ENCODE measurements at places on chromosomes 16 and 17. TPM values are rescaled to one million over a fixed set of nuclear protein-coding genes. Genes with fewer than 3 reads are reported as not detected.

LPCAT2 gene
- total RNA-seq, result 1.5 TPM

MARVELD3 gene
- total RNA-seq, result not detected

- no peak overlapping the region for H3K27ac ChIP-seq
- peaks cover 22% of the 10 kb centered on the region for H3K27me3 ChIP-seq
- peaks cover 5% of the 10 kb centered on the region for H3K4me1 ChIP-seq
- no peak overlapping the region for H3K4me3 ChIP-seq
Observed at GRCh38 chr17:41781404-41782110, 5.0 kb downstream of the JUP start.

P2RX5 gene
- 143 TPM for total RNA-seq

DLX4 gene
- total RNA-seq, result not detected

- no peak for DNase-seq
- peaks cover 4% of the 10 kb centered on the region for H3K27me3 ChIP-seq
- H3K4me1 ChIP-seq, result no peaks in the 10 kb centered on the region
- no peak overlapping the region for H3K4me3 ChIP-seq
Observed at GRCh38 chr17:68710035-68710780, 109.0 kb upstream of the FAM20A start.

GRCh38 chr16:25199457-25199856 is 17.3 kb upstream of the AQP8 start:
- no peaks in the 10 kb centered on the region for H3K4me1 ChIP-seq
- no peaks in the 10 kb centered on the region for H3K36me3 ChIP-seq
- H3K4me3 ChIP-seq, result no peak overlapping the region
- no peak overlapping the region for H3K27ac ChIP-seq
- peaks cover 2% of the 10 kb centered on the region for H3K27me3 ChIP-seq

- no peak overlapping the region for H3K4me3 ChIP-seq
- H3K27me3 ChIP-seq, result peaks cover 2% of the 10 kb centered on the region
- H3K27ac ChIP-seq, result no peak overlapping the region
- no peaks in the 10 kb centered on the region for H3K36me3 ChIP-seq
- H3K4me1 ChIP-seq, result no peaks in the 10 kb centered on the region
Observed at GRCh38 chr17:72306037-72306436, 185.2 kb downstream of the SOX9 start.

GRCh38 chr16:57667526-57668262 is 412 bp upstream of the ADGRG3 start:
- DNase-seq, result no peak
- peaks cover 7% of the 10 kb centered on the region for H3K27me3 ChIP-seq
- H3K4me3 ChIP-seq, result no peak overlapping the region
- H3K36me3 ChIP-seq, result no peaks in the 10 kb centered on the region

DNA sequence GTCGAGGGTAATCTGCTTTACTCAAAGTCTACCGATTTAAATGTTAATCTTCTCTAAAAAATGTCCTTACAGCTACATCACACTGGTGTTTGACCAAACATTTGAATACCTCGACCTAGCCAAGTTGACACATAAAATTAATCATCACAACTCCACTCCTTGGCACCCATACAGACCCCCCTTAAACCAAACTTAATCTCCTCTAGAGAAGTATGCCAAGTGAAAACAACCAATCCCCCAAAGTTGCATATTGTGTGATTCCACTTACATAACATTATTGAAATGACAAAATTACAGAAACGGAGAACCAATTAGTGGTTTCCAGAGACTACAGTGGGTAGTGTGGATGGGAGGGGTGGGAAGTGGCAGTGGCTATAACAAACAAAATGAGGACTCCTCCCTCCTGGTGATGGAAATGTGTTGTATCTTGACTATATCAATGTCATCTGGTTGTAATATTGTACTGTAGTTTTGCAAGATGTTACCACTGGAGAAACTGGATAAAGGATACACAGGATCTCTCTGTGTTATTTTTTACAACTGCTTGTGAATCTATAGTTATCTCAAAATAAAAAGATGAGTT is 39.4 kb downstream of the CAPNS2 start:
- no peaks in the 10 kb centered on the region for H3K36me3 ChIP-seq
- DNase-seq, result no peak
- H3K27ac ChIP-seq, result no peak overlapping the region
- H3K4me1 ChIP-seq, result no peaks in the 10 kb centered on the region

CLDN9 gene
- total RNA-seq, result not detected

DNA sequence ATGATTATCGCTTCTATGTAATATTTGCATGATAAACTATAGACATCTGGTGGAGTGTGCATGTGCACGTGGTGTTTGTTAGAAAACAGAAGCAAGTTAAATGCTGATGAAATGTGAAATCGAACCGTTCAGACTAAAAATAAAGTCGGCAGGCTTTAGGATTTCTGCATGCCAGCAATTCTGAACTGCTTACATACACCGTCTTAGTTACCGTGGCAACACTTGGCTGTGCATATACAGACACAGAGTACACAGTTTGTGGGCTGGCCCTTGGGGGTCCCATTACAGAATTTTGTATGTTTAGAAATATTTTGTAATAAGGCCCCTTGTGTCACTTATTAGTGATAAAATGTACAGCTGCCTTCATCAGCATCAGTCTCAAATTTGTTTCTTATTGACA is 605.5 kb downstream of the RBFOX1 start:
- no peak overlapping the region for H3K4me3 ChIP-seq
- no peaks in the 10 kb centered on the region for H3K27me3 ChIP-seq
- DNase-seq, result no peak
- H3K27ac ChIP-seq, result no peak overlapping the region

DNA sequence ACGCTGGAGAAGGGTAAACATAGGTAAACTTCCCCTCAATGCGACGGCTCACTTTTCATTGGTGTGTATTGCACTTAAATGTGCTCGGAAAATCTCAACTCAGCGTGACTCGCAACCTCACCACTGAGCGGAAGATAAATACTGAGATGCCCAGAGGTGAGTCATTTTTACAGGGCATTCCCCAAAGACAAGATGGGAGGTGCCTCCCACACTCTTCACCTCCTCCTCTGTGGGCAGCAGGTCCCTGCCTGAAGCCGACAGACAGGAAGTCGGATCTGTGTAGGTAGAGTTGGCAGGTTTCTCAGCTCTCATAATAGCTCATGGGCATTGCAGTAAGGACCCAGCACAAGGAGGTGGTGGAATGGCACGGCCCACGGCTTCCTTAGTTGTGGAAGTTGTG is 274.6 kb upstream of the HSBP1 start:
- no peaks in the 10 kb centered on the region for H3K27me3 ChIP-seq
- DNase-seq, result no peak
- no peak overlapping the region for H3K4me3 ChIP-seq
- no peaks in the 10 kb centered on the region for H3K4me1 ChIP-seq
- H3K27ac ChIP-seq, result no peak overlapping the region
- no peaks in the 10 kb centered on the region for H3K36me3 ChIP-seq

GRCh38 chr16:17277981-17278381 is 192.8 kb downstream of the XYLT1 start:
- DNase-seq, result no peak
- H3K27me3 ChIP-seq, result no peaks in the 10 kb centered on the region
- H3K4me3 ChIP-seq, result no peak overlapping the region
- peaks cover 37% of the 10 kb centered on the region for H3K4me1 ChIP-seq
- no peak overlapping the region for H3K27ac ChIP-seq

- peaks cover 8% of the 10 kb centered on the region for H3K36me3 ChIP-seq
- H3K4me1 ChIP-seq, result peaks cover 66% of the 10 kb centered on the region
- H3K27ac ChIP-seq, result peak overlapping the region; percentile 58
- peak; percentile 81 for DNase-seq
- peak overlapping the region; percentile 76 for H3K4me3 ChIP-seq
- no peaks in the 10 kb centered on the region for H3K27me3 ChIP-seq
Observed at GRCh38 chr16:67155295-67156142, 4.2 kb downstream of the TRADD start.

PERCC1 gene
- not detected for total RNA-seq

- H3K27ac ChIP-seq, result no peak overlapping the region
- DNase-seq, result no peak
- H3K27me3 ChIP-seq, result no peaks in the 10 kb centered on the region
- no peaks in the 10 kb centered on the region for H3K36me3 ChIP-seq
- no peak overlapping the region for H3K4me3 ChIP-seq
Observed at GRCh38 chr16:12398029-12398682, 405.5 kb downstream of the CPPED1 start.

PTX4 gene
- 0.20 TPM for total RNA-seq

DNA sequence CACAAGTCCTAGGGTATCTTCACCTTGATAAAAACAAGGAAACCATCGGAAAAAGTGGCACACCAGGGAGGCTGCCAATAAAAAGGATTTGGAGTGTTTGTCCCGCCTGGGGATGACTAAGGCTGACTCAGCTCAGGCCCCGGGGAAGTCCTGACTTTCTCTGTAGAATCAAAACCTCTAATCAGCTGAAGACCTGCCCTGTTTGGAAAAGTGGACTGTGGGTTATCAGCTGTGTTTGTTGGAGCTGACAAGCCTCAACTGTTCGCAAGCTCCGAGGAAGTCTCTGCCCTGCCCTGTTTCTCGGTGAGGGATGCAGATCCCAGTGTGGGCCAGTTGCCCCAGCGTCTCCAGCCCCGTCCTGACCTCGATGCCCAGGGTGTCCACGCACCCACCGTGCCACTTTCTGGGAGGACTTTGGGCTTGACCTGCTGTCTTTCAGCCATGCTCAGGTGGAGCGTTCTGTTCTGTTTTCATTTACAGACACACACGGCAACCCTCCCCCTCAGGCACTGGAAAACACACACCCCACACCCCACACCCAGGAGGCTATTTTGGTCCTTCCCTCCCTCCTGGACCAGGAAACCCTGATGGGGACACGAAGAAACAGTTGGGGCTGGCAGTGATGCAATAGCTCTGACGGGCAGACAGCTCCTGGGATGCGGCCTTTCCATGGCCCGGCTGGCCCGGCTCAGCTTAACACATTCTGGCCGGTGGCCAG is 27.6 kb upstream of the PITPNA start:
- no peak overlapping the region for H3K27ac ChIP-seq

DNA sequence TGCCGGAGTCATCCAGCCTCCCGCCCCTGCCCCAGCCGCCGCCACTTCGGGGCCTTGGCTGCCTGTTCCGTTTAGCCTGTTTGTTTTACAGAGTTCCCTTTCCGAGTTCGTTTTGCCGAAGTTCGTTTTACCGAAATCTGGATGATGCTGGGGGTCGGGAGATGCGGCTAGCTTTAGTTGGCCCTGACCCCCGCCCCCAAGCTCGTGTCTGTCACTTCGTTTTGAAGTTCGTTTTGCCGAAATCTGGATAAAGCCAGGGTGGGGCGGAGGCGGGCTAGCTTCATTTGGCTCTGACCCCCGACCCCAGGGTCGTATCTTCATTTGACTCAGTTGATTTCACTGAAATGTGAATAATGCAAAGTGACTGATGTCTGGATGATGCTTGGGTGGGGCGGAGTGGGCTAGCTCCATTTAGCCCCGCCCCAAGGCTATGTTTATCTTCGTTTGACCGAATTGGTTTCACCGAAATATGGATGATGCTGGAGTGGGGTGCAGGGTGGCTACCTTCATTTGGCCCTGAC is 591 bp downstream of the PSMD7 start:
- DNase-seq, result peak; percentile 25
- peaks cover 39% of the 10 kb centered on the region for H3K36me3 ChIP-seq
- H3K4me3 ChIP-seq, result peak overlapping the region; percentile 90
- peaks cover 27% of the 10 kb centered on the region for H3K4me1 ChIP-seq
- no peaks in the 10 kb centered on the region for H3K27me3 ChIP-seq
- H3K27ac ChIP-seq, result peak overlapping the region; percentile 93

GRCh38 chr17:57645950-57646665 is 99.0 kb downstream of the CCDC182 start:
- H3K36me3 ChIP-seq, result peaks cover 6% of the 10 kb centered on the region
- peaks cover 10% of the 10 kb centered on the region for H3K4me1 ChIP-seq
- no peaks in the 10 kb centered on the region for H3K27me3 ChIP-seq
- peak overlapping the region; percentile 76 for H3K27ac ChIP-seq
- no peak for DNase-seq
- H3K4me3 ChIP-seq, result no peak overlapping the region

GRCh38 chr17:57294101-57294500 is 37.8 kb downstream of the MSI2 start:
- H3K4me1 ChIP-seq, result peaks cover 38% of the 10 kb centered on the region
- H3K27ac ChIP-seq, result peak overlapping the region; percentile 34
- DNase-seq, result no peak

- no peak overlapping the region for H3K27ac ChIP-seq
- H3K36me3 ChIP-seq, result peaks cover 71% of the 10 kb centered on the region
- no peak for DNase-seq
- peak overlapping the region; percentile 12 for H3K4me3 ChIP-seq
Observed at GRCh38 chr17:29283496-29283895, 10.5 kb downstream of the NUFIP2 start.

DNA sequence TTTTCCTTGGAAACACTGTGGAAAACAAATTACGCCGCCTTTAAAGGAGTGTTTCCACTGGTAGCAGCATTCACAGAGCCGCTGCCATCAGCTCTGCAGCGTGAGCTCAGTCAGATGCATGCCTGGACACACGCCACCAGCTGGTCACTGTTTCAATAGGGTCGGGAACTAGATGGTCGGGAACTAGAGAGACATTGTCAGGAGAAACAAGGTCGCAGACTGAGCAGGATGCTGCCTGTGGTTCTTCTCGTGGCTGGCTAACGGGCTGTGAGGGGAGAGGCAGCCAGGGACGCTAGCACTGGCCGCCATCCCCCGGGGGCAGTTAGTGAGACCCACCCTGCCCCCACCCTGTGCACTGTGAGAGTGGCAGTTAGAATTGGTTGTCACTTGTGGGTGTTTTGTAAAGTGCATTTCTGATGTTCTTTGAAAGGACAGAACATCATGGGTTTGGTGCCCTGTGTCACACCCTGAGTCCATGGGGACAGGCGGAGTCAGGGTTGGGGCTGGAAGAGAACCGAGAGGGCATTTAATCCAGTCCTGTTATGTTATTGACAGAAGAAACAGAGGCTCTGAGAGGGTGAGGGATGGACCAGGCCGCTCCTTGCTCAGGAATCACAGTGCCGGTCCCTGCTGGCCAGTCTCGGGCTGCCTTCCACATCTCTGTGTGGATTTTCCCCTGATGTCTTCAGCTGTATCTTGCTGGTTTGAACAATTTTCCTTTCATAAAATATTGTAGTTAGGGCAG is 86.3 kb downstream of the SPECC1 start:
- no peaks in the 10 kb centered on the region for H3K36me3 ChIP-seq
- H3K27me3 ChIP-seq, result no peaks in the 10 kb centered on the region
- no peak overlapping the region for H3K4me3 ChIP-seq
- no peak overlapping the region for H3K27ac ChIP-seq

ZP2 gene
- total RNA-seq, result not detected

HOXB13 gene
- not detected for total RNA-seq

- H3K36me3 ChIP-seq, result peaks cover 8% of the 10 kb centered on the region
- H3K4me1 ChIP-seq, result peaks cover 34% of the 10 kb centered on the region
- H3K4me3 ChIP-seq, result peak overlapping the region; percentile 66
Observed at GRCh38 chr16:67163999-67164558, 466 bp upstream of the HSF4 start.

DPEP1 gene
- not detected for total RNA-seq

DNA sequence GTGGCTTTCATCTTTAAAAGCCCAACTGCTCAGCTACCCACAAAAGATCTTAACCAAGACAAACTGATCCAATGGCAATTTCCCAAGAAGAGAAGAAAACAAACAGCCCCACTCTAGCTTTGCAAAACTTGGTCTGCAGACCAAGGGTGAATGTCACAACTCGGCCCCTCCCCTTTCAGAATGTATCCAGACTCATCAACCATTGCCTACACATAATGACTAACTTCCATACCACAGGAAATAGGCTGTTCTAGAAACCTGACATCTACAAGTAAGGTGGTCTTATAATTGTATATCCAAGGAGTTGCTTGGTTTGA is 16.0 kb downstream of the DCUN1D3 start:
- no peaks in the 10 kb centered on the region for H3K27me3 ChIP-seq
- peaks cover 16% of the 10 kb centered on the region for H3K36me3 ChIP-seq
- DNase-seq, result no peak
- H3K4me1 ChIP-seq, result peaks cover 38% of the 10 kb centered on the region
- peak overlapping the region; percentile 45 for H3K27ac ChIP-seq
- H3K4me3 ChIP-seq, result no peak overlapping the region

KRT35 gene
- total RNA-seq, result not detected

GRCh38 chr16:70298988-70299938 is at the start of gene DDX19B:
Gene DDX19B, plus strand, starts transcription at chr16:70299186. Its CDS starts 112 bp downstream, at chr16:70299298.
- H3K4me1 ChIP-seq, result peaks cover 39% of the 10 kb centered on the region
- H3K36me3 ChIP-seq, result peaks cover 23% of the 10 kb centered on the region
- peak within 1 kb of the TSS; percentile 90 for H3K27ac ChIP-seq
- peaks cover 3% of the 10 kb centered on the region for H3K27me3 ChIP-seq
